Activated naive CD4-positive, alpha-beta T cell (primary cell): ENCODE measurements at places on chromosomes 1 and 21.

DNA sequence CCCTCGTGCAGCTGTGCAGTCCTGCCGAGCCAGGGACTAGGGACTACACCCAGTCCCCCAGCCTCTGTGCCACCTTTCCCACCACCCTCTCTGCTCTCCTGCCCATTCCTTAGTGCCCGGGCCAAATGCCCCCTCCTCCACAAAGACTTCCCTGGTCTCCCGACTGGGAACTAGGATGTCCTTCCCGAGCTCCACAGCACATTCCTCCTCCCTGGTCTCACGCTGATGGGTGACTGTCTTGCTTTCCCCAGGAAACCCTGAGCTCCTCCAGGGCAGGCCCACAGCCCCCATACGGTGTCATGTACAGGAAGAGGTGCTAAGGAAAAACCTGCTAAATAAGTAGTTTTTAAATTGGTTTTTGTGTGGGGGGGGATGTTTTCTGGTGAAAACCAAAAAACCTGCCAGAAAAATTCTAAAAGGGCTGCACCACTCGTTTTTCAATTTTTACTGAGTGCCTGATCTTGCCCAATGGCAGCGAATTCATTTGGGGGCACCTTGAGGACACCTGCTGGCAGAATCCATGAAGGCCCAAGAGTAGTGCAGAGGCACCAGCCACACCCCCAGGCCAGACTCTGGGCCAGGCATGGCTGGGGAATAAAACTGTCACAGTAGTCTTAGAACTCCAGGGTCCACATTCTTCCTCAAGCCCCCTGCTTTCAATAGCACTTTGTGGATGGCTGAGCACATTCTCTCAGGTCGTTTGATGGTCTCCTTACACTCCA lies 50.4 kb downstream of the GLIS1 start:
- DNase-seq: no peak

DNA sequence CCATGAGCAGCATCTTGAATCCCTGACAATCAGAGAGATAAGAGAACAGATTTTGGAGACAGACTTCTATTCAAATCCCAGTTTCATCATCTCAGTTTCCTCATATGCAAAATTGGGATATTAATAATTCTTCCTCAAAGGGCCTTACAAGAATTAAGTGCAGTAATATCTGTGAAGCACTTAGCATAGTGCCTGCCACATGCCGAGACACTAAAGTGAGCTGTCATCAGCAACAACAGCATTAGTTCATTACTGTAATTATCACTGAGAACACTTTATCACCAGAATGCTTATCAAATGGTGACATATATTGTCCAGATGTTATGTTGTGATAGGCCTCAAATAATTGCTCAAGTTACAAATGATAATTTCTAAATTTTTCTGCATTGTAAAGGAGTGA lies 922 bp upstream of the FCRLB start:
- no peak for DNase-seq

- DNase-seq: no peak
Observed at GRCh38 chr1:166064313-166064926, 102.4 kb downstream of the FAM78B start.

- no peak for DNase-seq
Observed at GRCh38 chr1:44417351-44418021, 12.4 kb downstream of the RNF220 start.

GRCh38 chr1:208243527-208243966 lies 637 bp downstream of the PLXNA2 start:
- DNase-seq: no peak

DNA sequence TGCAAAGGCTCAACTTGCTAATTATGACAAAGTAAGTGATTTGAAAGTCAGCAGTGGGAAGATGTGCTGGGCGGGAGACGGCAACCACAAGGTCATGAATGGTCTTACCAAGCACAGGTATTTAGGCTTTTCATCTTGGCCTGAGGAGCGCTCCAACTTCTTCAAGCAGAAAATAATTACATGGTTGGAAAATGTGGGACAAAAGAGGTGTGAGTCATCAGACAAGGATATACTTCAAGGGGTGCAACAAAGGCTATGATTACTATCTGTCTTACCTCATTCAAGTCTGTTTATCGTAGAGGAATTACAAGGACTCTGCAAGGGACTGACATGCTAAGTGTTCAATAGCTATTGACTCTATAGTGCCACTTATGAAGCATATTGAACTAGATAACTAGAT lies 2005.7 kb downstream of the MRPL39 start:
- DNase-seq: no peak

- DNase-seq: no peak
Observed at GRCh38 chr21:41219498-41220207, 51.7 kb downstream of the BACE2 start.

DNA sequence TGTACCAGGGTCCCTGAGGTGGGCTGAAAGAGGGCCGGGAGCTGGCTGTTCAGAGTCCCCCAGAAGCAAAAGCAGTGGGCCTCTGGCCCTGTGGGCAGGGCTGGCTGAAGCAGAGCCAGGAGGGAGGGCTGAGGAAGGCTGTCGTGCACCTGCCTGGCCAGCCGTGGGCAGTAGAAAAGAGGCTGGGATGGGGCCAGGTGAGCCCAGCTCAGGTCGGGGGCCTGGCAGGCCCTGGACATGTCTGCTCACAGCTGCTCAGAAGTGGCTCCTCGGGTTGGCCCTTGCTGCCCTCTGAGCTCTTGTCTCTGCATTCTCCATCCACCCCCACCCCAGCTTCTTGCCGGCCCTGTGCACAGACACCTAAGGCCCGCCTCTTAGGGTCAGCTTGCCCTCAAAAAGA lies 60.0 kb downstream of the TCP10L start:
- DNase-seq: no peak

GRCh38 chr1:184860535-184860934 lies 105.9 kb upstream of the EDEM3 start:
- DNase-seq: no peak

DNA sequence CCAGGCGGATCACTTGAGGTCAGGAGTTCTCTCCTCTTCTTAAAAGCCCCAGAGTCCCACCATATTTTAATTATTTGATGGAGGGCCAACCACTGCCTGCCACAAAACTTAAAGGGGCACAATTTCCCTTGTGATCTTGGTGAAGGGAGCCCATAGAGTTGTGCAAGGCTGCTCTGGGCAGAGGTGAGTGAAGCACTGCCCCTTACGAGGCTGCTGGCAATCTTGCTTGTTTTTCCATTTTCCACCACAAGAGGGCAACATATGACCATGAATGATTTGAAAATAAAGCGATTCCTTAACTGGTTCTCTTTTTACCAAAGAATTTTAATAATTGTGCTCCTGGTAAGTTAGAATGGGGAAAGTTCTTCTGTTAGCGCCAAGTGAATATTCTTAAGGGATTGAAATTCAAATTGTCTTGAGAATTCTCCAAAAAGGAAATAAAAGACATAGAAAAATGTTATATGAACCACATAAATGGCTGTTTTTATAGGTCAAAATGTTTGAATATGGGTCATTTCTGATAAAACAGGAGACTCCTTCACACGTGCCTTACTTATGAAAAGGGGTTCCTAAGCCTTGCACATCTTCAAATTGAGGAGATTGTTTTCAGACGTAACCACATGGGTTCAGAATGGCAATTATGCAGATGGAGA lies 22.7 kb downstream of the PGM1 start:
- DNase-seq: no peak

GRCh38 chr1:94892604-94893254 lies 34.2 kb downstream of the CNN3 start:
- no peak for DNase-seq

GRCh38 chr21:46099476-46099875 lies 1.6 kb downstream of the COL6A2 start:
- DNase-seq: no peak

GRCh38 chr1:155507945-155508344 lies 54.7 kb downstream of the ASH1L start:
- DNase-seq: no peak

- DNase-seq: no peak
Observed at GRCh38 chr1:11772458-11772857, 10.5 kb downstream of the C1orf167 start.

GRCh38 chr1:114331936-114332335 lies 178.3 kb upstream of the SYT6 start:
- no peak for DNase-seq

- no peak for DNase-seq
Observed at GRCh38 chr1:190124068-190124467, 353.6 kb downstream of the BRINP3 start.

DNA sequence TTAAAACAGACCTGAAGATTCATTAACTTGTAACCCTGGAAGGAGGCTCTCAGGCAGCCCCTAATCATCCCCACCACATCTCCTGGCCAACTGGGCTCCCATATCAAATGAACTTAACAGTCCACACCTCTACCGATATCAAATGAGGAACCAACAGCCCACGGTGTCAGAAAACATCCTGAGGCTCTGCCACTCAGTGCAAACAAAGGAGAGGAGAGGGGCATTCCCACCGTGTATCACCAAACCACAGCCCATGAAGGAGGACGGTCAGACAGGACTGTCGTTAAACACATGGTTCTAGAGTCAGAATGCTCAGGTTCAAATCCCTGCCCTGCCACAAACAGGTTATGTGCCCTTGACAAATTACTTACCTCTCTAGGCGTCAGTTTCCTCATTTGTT lies 52.5 kb downstream of the ERI3 start:
- no peak for DNase-seq

GRCh38 chr1:157139052-157139715 lies 989 bp upstream of the ETV3 start:
- no peak for DNase-seq

- no peak for DNase-seq
Observed at GRCh38 chr1:117676615-117677130, 70.8 kb downstream of the TENT5C start.

GRCh38 chr1:10257851-10258250 lies 47.5 kb downstream of the KIF1B start:
- DNase-seq: no peak

DNA sequence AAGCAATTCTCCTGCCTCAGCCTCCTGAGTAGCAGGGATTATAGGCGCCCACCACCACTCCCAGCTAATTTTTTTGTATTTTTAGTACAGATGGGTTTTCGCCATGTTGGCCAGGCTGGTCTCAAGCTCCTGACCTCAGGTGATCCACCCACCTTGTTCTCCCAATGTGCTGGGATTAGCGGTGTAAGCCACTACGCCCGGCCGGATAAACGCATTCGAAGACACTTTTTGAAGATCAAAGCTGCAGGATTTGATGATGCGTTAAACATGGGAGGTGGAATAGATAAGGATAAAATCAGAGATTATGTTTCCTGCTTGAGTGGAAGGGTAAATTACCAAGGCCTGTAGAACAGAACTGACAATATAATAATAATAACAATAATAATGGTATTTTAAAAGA lies 389.4 kb upstream of the POU3F1 start:
- DNase-seq: no peak

- no peak for DNase-seq
Observed at GRCh38 chr1:108732398-108732797, 14.1 kb upstream of the STXBP3 start.

- DNase-seq: no peak
Observed at GRCh38 chr1:217261636-217262035, 369.3 kb downstream of the GPATCH2 start.

DNA sequence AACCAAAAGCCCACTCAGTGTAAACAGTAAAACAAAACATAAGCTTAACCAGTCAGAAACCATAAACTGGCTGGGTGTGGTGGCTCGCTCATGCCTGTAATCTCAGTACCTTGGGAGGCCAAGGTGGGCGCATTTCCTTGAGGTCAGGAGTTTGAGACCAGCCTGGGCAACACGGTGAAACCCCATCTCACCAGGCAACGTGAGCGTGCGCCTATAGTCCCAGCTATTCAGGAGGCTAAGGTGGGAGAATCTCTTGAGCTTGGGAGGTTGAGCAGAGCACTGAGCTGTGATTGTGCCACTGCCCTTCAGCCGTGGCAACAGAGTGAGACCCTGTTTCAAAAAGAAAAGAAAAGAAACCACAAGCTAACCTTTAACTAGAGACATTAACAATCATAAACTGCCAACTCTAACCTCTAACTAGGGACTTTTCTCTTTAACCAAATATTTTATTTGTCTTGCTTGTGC lies 13.1 kb upstream of the PRRC2C start:
- DNase-seq: no peak

DNA sequence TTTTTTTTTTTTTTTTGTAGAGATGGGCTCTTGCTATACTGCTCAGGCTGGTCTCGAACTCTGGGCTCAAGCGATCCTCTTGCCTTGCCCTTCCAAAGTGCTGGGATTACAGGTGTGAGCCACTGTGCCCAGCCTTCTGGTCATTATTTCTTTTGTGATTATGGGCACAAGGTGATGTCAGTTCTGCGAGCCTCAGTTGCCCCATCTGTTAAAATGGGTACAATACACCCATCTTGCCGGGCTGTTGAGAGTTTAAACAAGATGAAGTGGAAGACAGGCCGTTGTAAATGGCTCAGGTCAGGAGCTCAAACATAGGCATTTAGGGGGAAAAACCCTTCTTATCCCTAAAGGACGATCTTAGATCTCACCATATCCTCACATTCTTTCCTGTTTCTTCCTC lies 53.7 kb upstream of the WNT4 start:
- DNase-seq: no peak

DNA sequence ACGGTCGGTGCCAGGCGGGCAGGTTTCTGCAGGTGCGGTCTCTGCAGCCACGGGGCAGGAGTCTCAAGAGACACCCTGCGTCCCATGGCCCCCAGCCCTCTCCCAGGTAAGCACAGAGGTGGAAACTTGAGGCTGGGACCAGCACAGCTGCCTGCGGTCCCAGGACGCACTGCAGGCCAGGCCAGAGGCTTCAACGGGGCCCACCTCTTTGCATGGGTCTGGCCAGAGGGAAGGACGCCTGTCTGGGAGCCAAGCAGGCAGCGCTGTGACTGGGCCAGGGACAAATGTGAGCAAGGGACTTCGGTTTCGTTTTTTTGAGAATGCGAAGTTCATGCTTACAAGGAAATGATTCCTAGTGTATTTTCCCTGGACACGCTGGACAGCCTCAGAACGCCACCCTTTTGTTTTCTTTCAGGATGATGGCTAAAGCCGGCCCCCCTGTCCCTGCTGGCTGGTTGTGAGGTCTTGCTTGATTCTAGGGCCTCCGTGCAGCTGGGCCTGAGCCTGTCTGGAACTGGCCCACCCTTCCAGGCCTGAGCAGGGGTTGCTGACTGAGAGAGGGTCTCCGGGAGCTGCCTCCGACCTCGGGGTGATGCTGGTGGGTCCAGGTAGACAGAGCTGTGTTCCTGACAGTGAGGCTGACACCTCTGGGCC lies 38.3 kb downstream of the MORN1 start:
- no peak for DNase-seq
